ENCODE measurements at places on chromosomes 13 and 19.
A peak's percentile ranks its signal among the peaks of the same experiment; 100 is the strongest.

DNA sequence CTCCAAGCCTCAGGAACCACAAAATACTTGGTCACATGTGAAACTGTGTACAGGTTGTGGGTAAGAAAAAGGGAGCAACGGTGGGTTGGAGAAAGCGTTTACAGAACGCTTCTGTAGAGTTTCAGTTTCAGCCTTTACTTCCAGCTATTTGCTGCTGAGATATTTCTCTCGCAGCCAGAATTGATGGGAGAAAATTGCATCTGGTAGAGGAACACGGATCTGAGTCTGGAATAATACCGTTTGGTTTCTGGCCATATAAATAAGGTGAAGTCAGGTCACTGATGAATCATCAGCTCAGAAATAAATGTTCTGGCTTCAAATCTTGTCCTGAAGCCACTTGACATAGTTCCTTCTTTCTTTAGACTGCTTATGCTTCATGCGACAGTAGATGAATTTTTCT, 20.3 kb upstream of the RFC3 start:
- DNase-seq = peak; percentile 13

GRCh38 chr19:2524840-2525723, 49.2 kb downstream of the GADD45B start:
- DNase-seq = peak; percentile 39

DNA sequence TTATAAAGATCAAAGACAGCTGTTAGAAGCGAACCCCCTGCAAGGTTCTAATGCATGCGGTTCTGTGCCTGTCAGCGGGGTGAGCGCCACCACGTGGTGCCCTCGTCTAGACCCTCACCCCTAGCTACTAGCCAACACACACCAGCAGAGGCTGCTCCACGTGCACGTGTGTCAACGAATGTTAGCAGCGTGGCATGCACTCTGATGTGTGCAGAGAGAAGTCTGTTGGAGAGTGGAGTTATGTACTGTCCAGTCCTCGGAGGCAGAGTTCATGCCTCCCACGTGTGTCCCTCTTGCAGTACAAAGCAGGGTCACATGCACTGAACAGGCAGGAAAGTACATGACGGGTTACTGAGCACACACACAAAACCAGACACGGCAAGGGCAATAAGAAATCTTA, 75.0 kb upstream of the SLC15A1 start:
- no peak for DNase-seq

- DNase-seq = no peak
Measured at GRCh38 chr13:73287831-73288230, 229.0 kb downstream of the KLF5 start.

DNA sequence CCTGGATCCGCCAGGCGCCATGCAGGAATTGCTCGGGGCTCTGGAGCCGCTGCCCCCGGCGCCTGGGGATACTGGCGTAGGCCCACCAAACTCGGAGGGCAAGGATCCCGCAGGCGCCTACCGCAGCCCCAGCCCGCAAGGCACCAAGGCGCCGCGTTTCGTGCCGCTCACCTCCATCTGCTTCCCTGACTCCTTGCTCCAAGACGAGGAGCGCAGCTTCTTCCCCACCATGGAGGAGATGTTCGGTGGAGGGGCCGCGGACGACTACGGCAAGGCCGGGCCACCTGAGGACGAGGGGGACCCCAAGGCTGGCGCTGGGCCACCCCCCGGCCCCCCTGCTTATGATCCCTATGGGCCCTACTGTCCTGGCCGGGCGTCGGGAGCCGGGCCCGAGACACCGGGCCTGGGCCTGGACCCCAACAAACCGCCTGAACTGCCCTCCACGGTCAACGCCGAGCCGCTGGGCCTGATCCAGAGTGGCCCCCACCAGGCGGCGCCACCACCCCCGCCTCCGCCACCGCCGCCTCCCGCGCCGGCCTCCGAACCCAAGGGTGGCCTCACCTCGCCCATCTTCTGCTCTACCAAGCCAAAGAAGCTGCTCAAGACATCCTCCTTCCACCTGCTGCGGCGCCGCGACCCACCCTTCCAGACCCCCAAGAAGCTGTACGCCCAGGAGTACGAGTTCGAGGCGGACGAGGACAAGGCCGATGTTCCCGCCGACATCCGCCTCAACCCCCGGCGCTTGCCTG, 6.1 kb downstream of the PRR12 start:
- DNase-seq = no peak

GRCh38 chr13:85241060-85241459, 558.2 kb downstream of the SLITRK6 start:
- peak; percentile 64 for DNase-seq

DNA sequence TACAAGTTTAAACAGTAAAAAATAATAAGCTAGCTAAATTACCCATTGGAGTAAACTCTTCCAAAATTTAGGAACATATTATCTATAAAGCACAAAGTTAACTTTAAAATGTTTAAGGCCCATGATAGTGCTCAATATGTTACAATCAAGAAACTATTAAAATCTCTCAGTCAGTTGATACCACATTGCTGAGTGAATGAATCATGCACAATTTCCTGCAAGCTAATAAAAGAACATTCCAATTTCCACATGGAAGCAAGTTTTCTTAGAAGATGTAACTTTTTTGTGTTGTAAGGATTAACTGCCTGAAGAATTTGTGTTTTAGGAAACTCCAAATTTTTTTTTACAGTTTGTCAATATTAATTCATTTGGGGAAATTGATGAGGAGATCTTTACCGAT, 666.6 kb downstream of the SLITRK1 start:
- DNase-seq = peak; percentile 85

DNA sequence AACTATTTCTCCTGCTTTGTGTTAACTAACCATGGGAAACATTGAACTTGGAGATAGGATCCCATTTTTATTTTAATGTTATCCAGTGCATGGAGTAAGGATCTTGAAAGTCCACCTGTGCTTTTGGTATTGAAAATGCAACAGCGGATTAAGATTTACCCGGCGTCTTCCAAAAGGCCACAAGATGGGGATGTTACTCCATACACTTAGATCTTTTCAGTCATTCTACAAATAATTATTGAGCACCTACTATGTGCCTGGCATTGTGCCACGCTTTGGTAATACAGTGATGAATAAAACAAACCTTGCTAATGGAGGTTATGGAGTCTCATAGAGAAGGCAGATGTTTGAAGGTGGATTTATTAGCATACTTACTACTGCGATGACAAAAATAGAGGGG, 56.9 kb downstream of the RFC3 start:
- no peak for DNase-seq
